Karpas-422 (cell line): ENCODE measurements at places on chromosomes 1 and 21.
A peak's percentile ranks its signal among the peaks of the same experiment; 100 is the strongest.

- DNase-seq: peak; percentile 96
Observed at GRCh38 chr1:192609110-192610079, 26.6 kb upstream of the RGS13 start.

GRCh38 chr21:38249256-38249655 lies 7.5 kb upstream of the KCNJ15 start:
- DNase-seq: no peak

GRCh38 chr1:205301842-205302588 lies 19.5 kb downstream of the NUAK2 start:
- DNase-seq: no peak

DNA sequence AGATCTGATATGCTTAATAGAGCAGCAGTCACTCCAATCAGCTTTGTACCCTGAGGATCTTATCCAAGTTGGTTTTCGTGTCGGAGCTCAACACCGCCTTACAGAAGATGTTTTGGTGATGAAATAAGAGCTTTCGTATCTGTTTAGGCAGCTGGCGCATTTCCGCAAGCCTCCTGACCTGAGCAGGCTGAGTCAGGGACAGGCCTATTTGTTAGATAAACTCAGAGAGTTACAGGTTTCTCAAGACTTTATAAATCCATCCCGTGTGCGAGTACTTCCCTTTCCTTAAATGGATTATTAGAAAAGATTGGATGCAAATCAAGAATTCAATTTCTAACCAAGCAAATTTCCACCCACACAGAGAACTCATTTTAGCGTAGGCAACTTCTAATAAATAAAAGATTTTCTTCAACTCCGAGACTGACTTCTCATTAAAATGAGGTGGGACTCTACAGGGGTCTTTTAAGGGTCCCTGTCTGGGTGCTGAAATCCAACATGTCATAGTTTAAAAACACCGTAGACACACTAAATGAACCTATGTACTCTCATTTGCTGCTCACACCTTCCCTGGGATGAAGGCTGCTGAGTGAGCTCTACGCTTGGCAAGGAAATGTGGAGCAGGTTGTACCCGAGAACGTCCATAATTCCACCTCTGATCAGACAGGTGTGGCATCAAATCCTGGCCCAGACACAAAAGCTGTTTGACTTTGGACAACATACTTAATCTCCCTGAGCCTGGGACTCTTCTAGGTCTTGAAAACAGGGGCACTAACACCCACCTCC lies 106.9 kb upstream of the F3 start:
- DNase-seq: no peak

- DNase-seq: peak; percentile 79
Observed at GRCh38 chr1:85297855-85298629, 21.6 kb upstream of the BCL10 start.

DNA sequence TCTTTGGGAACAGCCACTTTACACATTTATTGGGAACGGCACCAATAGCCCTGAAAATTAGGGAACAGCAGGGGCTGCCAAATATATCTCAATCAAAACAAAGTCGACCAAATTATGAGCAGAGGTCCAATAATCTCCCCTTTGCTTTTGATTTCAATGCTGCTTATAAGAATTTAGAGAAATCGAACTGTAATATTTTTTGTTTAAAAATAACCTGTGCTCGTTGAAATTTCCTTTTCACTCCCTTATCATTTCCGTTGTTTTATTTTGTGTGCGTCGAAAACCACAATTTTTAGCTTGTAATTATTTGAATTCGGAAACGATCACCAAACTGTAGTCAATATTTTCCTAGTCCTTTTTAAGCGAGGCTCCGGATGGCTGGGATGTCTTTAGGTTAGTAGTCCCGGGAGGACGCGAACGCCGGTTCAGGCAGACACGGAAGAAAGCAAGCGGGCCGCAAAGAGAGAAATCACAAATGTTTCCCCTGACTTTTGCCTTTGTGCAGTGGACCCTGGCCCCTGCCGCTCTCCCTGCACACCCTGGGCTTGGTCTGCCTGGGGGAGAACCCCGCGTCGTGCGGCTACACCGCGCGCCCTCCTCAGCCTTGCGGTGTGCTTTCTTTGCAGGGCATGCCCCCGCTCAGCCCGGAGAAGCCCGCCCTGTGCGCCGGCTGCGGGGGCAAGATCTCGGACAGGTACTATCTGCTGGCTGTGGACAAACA lies 2.3 kb downstream of the LHX9 start:
- DNase-seq: no peak

DNA sequence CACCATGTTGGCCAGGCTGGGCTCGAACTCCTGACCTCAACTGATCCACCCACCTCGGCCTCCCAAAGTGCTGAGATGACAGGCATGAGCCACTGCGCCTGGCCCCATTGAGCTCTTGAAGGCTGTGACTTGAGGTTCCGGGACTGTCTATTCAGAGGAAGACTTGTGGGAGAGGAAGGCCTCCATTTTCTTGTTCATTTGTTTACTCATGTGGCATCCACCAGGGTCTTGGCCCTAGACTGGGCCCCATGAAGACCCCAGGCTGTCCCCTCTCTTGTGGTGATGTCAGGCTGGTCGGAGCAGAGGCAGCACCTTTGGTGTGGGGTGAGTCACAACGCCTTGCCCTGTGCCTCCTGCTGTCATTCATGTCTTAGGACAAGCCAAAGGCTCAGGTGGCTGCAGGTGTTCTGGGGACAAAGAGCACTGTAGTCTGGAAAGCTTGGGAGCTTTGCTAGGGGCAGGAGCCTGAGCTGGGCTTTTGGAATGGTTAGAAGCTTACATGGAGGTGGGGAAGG lies 224.6 kb upstream of the C1orf174 start:
- no peak for DNase-seq

- peak; percentile 56 for DNase-seq
Observed at GRCh38 chr1:89719502-89720306, 86.8 kb downstream of the LRRC8C start.

- DNase-seq: no peak
Observed at GRCh38 chr1:89894210-89895201, 73.7 kb downstream of the LRRC8D start.

GRCh38 chr1:7608628-7609305 lies 162.3 kb upstream of the VAMP3 start:
- no peak for DNase-seq

GRCh38 chr1:96075704-96076455 lies 645.7 kb upstream of the PTBP2 start:
- DNase-seq: no peak

GRCh38 chr1:20068722-20069121 lies 1.3 kb upstream of the PLA2G5 start:
- DNase-seq: no peak

GRCh38 chr1:167094690-167095089 lies 815 bp downstream of the STYXL2 start:
- no peak for DNase-seq

GRCh38 chr1:89736937-89737733 lies 83.7 kb upstream of the LRRC8D start:
- no peak for DNase-seq

- no peak for DNase-seq
Observed at GRCh38 chr1:223780318-223780717, 65.4 kb downstream of the TP53BP2 start.

DNA sequence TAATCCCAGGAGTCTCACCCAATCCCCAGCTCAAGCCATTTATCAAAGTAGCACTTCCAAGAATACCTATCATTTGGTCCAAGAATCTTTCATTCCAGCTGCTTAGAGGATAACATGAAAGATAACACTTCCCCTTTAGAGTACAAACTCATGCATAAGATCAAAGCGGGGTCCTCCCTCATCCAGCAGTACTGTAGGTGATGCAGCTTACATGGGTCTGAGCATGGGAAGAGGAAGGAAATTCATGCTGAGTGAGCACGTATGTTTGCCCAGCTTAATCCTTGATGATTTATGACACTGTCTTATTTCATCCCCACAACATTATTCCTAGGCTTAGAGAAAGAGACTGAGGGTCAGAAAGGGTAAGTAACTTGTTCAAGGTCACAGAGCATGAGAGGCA lies 167.1 kb upstream of the GJB5 start:
- DNase-seq: no peak
